ENCODE measurements at places on chromosomes 6 and 20.
A peak's percentile ranks its signal among the peaks of the same experiment; 100 is the strongest.

- no peak for DNase-seq
Measured at GRCh38 chr20:50717974-50718761, 13.2 kb upstream of the PARD6B start.

- DNase-seq = no peak
Measured at GRCh38 chr6:52815167-52816092, 11.8 kb upstream of the GSTA1 start.

GRCh38 chr20:51481341-51481914 is 61.1 kb downstream of the NFATC2 start:
- DNase-seq = peak; percentile 45

DNA sequence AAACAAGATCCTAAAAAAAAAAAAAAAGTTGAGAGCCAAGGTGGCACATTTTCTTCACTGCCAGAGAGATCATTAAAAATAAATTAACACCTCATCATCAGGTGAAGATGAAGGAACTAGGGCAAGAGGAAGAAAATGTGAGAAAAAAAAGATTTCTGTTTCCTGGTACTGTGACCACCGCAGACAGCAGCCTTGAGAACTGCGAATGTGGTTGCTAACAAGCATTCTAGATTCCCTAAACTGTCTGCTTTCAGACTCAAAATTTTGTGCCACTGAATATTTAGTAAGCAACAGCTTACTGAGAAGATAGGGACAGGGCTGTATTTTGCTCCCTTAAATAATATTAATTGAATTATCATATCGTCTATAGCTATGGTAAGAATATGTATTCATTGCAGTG is 24.1 kb upstream of the MBOAT1 start:
- no peak for DNase-seq

GRCh38 chr6:106446983-106447382 is 86.5 kb downstream of the CRYBG1 start:
- no peak for DNase-seq

DNA sequence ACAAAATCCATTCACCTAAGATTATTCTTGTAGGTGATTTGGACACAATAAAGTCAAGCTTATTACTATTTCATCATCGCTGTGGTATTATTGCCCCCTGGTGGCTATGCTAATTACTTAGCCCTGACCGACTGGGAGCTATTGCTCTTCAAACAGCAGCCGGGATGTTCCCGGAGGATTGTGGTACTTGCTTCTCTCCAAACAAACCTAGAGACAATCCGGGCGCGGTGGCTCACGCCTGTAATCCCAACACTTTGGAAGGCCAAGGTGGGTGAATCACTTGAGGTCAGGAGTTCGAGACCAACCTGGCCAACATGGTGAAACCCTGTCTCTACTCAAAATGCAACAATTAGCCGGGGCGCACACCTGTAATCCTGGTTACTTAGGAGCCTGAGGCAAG is 15.4 kb upstream of the STMND1 start:
- DNase-seq = peak; percentile 1

- DNase-seq = no peak
Measured at GRCh38 chr6:140153703-140154102, 779.3 kb upstream of the CITED2 start.

DNA sequence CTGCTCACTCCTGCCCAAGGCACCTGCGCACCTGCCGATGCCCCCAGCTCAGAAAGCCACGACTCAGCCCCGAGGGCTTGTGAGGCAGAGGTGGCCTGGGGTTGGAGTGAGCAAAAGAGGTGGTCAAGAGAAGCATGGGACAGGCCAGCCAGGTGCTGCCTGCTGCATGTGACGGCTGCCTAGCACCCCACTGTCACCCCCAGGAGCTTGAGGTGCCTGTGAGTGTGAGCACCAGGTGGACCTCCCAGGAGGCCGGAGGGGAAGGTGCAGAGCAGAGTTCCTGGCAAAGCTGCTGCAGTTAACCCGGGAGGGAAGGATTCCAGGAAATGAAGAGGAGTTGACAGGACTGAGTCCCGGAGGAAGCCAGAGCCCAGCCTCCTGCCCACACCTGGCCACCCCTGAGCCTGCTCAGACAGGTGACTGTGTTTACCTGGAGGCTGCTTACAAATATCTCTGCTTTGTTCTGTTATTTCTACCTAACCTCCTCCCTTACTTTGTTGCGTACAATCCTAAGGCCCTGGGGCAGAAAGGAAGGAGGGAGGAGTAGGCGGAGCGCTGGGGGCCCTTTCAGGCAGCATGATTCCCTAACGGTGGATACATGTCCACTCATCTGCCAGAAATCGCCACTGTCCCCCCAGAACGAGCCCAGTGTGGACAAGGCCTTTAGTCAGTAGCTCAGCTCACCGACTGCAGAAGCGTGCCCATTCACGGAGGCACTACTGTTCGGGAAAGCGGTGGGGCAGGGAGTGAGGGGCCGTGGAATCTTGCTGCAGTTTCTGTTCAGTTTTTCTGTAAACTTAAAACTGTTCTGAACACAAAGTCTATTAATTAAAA is 87.5 kb upstream of the MPC1 start:
- DNase-seq = no peak

DNA sequence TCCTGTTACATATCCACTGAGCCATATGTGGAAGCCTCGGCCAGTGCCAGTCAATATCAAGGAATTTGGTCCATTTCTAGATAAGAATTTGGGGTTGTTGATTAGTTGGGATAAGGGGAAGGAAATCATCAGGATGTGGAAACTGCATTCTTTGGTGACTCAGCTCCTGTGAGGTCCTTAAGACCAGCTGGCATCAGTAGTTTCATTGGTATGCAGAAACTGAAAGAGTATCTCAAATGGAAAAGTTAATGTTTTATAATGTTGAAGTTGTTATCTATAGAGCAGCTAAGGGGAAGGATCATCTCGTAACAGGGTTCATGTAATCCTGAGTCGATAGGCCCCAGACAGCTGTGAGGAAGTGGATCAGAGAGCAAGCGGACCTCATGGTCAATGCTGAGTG is 87.9 kb upstream of the PRND start:
- no peak for DNase-seq

DNA sequence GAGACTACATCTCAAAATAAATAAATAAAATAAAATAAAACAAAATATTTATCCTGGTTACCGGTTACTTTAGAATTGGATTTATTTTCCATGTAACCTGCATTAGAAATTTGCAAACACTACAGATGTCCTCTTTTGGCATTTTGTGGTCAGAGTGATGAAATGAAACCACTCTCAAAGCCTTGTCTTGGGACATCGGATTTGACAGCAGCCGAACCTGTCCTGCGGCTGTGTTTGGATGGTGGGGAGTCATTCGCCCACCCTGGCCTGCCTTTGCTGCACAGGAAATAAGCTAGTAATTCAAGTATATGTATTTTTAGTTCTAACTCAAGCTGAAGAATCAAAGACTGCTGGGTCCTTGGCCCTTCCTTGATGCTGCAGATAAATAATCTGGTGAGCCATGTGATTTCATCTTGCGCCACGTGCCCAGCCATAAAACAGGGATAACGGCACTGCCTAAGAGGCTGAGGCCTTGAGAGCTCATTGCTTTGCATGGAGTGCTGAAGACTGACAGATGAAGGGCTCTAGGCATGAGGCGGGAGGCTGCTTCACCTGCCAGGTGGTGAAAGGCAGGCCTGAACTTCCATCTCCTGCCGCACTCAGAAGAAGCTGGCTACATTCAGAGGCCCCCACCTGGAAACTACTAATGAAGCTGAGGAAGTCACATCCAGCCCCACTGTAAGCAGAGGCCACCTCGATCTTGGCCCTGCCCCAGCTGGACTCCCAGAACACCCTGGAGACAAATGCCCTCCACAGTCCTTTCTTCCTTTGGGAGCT is 76.9 kb downstream of the NOL4L start:
- DNase-seq = no peak
